NCI-H345 (cell line): ENCODE measurements at places on chromosomes 4 and X.
A peak's percentile ranks its signal among the peaks of the same experiment; 100 is the strongest.

DNA sequence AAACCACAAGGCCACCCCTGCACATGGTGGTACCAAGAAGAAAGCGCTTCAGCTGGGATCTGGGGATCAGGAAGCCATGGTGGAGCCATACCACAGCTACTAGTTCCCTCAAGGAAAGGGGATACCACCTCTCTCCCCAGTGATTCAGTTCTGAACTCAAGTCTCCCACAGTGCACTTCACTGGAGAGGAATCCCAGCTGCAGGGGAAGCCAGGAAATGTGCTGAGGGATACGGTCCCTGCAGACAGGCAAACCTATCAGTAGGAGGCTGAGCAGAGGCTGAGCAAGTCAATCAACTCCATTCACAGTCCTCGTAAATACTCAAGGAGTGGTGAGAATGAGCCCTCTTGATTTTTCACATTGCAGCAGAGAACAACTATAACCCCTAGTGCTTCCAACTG is 11.0 kb downstream of the TMEM192 start:
- DNase-seq = no peak

- peak; percentile 40 for DNase-seq
These were observed 63.5 kb downstream of the GPC3 start for GRCh38 chrX:133921764-133922389.

DNA sequence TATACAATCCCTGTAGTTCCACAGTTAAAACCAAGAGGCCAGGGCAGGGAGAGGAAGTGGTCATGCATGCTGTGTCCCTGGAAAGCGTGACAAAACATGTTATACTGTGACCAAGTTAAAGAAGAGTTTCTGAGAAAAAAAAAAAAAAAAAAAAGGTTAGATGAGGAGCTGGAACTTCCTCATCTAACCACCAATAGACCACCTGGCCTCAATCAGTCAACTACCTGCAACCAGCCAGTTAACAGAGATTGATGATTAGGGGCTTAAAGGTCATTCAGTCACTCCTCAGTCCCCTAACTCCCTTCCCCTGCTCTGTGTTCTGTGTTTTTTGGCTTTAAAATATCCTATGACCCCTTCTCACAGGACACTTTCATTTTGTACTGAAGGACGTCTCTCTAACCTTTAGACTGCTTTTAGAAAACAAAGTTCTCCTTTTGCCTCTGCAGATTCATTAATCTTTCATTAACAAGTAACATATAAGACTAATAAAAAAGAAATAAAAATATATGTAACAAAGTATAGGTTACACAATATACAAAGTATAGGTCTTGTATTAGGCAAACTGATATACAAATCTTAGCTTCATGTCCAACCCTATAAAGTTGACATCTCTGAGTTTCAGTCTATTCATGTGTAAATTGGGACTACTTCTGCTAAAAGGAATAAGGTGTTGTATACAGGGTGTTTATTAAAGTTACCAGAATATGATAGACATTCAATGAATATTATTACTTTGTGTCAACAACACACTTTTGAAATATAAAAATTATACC is 179.1 kb upstream of the NDST4 start:
- DNase-seq = no peak

DNA sequence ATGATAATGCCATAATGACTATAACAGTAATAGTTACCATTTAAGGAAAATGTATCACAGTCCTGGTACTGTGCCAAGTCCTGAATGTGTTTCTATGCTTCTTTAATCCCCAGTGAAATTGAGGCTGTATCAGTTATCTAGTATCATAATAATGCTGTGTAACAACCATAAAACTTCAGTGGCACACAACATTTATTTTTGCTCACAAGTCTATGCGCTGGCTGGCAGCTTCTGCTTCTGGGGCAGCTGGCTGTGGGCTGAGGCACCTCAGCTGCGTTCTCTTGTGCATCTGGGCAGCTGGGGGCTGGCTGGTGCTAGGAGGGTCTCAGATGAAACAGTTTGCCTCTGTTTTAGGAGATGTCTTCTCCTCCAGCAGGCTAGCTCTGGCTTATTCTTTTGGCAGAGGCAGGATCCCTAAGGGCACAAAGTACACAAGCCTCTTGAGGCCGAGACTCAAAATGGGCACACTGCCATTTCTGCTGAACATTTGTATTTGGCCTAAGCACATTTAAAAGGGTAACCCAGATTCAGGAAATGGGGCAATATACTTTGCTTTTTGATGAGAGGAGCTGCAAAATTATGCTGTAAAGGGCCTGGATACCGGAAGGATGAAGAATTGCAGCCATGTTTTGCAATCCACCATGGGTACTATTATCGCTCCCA is 62.6 kb upstream of the DHX15 start:
- no peak for DNase-seq

- no peak for DNase-seq
These were observed 35.1 kb downstream of the PPEF2 start for GRCh38 chr4:75867130-75867529.
